KG1 (cell line): ENCODE measurements at places on chromosomes 16 and 17.

DNA sequence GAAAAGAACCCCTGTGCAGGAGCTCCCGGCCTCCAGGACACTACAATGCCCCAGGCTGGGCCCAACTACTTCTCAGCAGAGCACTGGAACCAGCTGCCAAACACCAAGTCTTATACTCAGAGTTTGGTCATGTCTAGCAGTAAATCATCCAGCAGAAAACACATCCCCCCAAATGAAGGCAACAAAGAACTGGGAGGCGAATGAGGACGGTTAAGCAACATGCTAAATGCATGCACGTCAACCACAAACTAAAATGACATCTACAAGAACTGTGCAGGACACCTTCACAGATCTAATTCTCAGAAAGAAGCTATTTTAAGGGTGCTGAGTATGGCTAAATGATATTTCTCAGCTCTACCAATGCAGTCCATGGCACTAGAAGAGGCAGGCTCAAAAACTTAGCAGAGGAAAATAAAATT, 7.6 kb upstream of the IRX5 start:
- no peak for DNase-seq

- no peak for DNase-seq
Observed at GRCh38 chr17:40328386-40328766, 19.4 kb downstream of the RARA start.

GRCh38 chr16:20812510-20812909, 6.2 kb downstream of the REXO5 start:
- DNase-seq = no peak

- no peak for DNase-seq
Observed at GRCh38 chr16:85592700-85593493, 20.2 kb upstream of the GSE1 start.

DNA sequence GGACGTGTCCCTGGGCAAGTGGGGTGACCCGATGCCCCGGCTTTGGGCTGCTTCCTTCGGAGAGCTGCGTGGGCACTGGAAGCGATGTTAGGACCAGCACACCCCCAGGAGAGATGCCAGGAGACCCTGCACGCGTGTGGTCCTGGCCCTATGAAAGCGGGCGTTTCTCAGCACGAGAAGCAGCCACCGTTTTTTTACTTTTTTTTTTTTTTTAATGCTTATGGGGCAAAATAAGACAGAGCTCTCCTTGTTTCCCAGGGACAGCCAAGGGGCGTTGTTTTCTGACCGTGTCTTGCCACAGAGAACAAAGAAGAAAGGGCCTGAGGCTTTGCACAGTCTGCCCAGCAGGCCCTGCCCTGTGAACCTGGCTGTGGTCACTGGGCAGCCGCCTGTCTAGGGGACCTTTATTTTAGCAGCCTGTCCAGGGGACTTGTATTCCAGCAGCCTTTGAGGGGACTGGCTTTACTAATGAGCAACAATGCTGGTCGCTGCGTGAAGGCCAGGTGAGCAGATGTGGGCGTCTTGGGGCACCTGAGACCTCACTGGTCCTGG, 996 bp downstream of the SLC25A10 start:
- no peak for DNase-seq

GRCh38 chr16:3023415-3023668, 400 bp downstream of the HCFC1R1 start:
- no peak for DNase-seq

DNA sequence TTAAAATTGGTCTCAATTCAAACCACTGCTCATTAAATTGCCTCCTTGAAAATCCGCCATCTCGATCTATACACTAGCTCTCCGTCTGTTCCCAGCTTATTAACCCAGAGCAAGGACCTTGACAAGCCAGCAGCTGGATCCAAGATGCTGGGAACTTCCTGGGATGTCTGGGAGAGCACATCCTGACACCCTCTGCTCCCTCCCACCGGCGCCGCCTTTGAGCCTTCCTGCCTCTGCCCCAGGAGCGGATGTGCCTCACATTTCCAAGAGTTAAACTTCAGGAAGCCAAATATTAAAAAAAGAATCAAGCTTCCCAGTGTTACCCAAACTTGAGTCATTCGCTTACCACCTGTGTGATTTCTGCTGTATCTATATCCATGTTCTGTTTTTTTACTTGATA, 107.9 kb downstream of the HAPSTR1 start:
- no peak for DNase-seq
